DMS 273 treated with DMSO at 0.1 percent for 48 hours (cell line): ENCODE measurements at places on chromosomes 2 and 18.

DNA sequence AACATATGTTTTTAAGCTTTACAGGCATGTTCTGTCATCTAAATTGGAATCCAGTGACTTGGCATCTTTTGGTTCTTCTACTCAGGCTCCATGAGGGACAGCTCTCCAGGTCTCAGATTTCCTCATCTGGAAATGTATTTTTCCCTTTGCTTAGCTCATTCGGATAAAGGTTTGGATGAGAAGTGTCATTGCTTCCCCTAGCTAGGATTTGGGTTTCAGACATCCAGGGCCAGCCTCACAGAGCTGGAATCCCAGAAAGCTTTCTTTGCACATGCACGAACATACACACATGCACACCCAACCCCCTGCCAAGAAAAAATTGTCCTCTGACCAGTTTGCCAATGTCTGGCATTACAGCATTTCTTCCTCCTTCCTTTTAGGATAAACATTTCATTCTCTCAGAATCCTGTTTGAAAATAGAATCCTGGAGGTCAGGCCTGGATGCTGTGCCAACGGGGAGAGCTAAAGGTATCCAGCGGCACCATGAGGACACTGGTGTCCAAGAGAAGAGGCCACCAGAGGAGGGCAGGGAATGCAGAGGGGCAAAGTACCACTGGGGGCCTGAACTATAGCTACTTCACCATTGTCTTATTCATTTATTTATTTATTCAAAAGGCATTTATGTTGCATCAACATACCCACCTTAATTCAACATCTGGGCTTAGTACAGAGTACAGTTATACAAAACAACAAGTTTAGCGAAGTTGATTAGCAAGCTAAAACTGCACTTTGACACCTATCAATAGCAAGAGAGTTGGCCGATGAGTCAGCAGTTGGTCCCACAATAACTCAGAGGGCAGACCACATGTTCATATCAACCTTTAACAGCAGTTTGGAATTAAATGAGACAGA lies 97.9 kb upstream of the ATL2 start:
- no peak for DNase-seq

GRCh38 chr2:231923010-231923344 lies 3.2 kb downstream of the NPPC start:
- no peak for DNase-seq

- no peak for DNase-seq
These were observed 25.7 kb downstream of the MDH1 start for GRCh38 chr2:63614448-63614968.

- no peak for DNase-seq
These were observed 3.6 kb upstream of the TFCP2L1 start for GRCh38 chr2:121288454-121289231.

DNA sequence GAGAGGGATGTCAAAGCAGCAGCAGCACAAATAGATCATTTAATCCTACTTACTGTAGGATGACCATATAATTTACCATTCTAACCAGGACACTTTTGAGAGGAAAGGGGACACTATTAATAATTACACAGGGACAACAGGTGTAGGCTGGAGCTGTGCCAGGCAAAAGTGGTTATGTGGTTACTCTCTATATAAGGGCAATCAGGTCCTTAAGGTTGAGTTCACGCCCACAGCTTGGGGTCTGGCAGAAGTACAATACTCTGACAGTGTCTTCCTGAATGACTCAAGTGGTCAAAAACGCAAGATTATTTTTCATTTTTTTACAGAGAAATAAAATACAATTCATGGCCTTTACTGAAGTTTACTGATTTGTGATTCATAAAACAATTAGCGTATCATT lies 2.8 kb downstream of the PREPL start:
- DNase-seq, result no peak

DNA sequence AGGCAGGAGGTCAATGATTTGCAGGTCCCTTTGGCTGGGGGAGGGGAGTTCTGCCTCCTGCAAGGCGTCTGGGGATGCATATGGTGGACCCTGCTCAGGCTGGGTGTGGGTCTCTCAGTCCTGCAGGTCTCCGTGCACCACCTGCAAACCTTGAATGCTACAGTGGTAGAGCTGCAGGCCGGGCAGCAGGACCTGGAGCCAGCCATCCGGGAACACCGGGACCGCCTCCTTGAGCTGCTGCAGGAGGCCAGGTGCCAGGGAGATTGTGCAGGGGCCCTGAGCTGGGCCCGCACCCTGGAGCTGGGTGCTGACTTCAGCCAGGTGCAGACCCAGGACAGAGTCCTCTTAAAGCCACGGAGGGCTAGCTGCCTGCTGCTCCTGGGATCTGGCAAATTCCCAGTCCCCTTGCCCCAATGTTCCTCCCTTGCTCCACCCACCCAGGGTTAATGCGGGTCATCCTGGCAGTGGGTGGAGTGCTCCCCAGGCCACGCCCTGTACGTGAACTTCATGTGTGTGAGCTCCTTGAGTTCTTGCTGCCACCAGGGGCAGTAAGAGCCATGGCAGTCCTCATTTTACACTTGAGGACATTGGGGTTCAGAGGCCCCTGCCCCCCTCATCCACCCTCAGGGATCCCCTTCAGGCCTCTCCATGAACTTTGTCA lies 3.1 kb downstream of the PROM2 start:
- DNase-seq, result no peak

- no peak for DNase-seq
These were observed 51.8 kb downstream of the LDLRAD4 start for GRCh38 chr18:13270279-13270855.

DNA sequence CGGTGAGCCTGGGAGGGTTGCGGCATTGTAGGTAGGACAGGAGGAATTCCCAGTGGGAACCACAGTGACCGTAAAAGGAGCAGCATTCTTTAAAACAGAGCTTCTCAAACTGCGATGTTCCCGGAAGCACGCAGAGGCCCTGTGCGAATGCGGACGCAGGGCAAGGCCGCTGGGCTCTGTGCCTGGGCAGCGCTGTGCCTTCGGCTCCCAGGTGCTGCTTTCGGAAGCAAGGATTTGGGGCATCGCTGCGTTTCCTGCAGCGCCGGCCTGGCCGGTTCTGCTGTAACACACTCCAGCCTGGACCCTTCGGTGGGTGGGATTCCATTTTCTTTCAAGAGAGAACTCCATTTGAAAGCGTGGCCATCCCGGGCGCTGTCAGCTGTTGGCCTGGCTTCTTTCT lies 118.6 kb downstream of the PTGR3 start:
- DNase-seq, result no peak

DNA sequence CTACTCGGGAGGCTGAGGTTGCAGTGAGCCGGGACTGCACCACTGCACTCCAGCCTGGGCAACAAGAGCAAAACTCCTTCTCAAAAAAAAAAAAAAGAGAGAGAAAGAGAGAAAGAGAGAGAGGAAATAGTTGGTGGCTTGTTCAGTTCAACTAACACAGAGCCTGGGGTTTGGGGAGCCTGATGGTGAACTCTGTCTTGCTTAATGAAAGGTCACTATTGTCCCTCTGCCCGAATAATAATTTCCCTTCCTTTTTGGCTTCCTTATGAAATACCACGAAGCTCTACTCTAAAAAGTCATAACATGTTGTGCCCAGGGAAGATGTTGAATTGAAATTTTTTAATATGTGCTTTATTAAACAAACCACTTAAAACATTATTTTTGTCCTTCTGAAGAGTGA lies 17.3 kb downstream of the BCL2 start:
- DNase-seq, result no peak

DNA sequence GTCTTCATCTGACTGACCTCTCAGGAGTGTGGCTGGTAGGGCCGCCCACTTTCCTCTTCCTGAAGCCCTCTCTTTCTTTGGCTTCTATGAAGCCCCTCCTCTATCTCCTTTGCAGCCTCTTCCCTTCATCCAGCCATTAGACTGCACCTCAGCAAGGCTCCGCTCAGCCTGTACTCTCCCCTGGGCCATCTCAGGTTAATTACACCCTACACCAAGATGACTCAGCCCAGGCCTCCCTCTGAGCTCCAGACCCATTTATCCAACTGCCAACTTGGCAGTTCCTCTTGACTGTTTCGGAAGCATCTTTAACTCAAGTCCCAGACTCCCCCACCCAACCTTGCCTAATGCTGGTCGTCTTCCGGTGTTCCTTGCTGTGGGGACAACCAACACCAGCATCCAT lies 5.8 kb upstream of the WNT6 start:
- DNase-seq, result no peak

DNA sequence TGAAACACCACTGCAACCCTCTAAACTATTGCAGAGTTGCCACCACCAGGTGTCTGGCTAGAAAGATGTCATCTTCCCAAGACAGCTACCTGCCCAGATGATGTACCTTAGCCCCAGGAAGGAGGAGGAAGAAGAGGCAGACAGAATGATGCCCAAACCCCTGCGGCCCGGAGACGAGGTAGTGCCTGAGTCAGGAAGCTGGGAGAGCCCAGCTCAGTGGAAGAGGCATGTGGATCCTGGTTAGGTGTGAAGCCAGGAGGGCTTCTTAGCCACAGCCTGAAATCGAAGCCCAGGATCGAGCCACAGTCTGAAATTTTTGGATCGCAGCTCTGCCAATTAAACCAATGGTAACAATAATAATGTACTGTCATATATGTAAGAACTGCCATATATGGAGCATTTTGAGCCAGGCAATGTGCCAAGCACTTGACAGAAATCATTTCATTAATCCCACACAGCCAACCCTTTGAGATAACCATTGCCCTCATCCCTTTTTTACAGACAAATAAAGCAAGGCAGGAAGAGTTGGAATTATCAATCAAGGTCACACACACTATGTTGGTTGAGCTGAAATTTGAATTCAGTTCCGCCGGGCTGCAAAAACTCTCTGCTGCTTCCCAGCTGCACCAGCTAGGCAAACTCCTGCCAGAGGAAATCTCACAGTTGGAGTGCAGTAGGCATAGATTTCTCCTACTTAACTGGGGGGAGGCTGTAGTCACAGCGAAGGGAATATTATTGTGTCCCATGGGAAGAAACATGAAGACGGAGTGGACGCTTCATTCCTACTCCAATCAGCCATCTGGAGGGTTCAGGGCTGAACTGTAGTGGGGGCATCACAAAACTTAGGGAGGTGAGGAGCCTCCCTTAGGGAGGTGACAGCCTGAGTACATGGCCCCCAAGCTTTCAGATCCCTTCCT lies 19.4 kb upstream of the CYP1B1 start:
- DNase-seq, result no peak

GRCh38 chr18:32598144-32598543 lies 127.5 kb upstream of the GAREM1 start:
- no peak for DNase-seq

- no peak for DNase-seq
These were observed 57.8 kb upstream of the HS6ST1 start for GRCh38 chr2:128376241-128377041.

DNA sequence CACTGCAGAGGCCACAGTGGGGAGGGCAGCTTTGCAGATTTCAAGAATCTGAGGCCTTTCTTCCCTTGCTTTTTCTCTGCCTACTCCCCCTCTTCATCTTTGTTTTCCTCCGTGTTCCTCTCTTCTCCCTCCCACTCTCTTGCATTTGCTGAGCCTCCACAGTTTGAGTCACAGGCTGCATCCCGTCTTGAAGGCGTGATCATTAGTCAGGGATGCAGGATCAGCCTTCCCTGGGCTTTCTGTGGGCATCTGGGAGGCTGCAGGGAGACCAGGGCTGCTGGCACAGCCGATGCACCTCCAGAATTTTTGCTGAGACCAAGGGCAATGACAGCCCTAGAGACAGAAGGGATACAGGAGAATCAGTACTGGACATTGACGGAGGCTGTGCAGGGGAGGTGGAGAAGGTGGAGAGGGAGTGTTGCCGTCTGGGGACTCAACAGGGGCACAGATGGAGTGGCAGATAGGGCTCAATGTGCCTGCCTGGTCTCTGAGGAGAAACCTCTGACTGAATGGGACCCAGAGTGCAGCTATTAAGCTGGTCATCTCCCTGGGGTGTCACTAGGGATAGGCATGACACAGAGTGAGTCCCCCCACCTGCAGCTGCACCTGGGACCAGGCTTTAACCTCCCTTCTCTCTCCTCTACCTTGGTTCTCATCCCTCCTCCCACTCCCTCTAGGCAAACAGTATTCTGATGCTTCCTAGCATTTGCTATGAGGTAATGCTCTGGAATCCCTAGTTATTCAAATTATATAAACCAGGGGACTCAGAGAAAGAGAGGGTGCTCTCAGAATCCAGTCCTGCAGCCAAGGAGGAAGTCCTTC lies 29.0 kb upstream of the DNAJC27 start:
- DNase-seq, result no peak

DNA sequence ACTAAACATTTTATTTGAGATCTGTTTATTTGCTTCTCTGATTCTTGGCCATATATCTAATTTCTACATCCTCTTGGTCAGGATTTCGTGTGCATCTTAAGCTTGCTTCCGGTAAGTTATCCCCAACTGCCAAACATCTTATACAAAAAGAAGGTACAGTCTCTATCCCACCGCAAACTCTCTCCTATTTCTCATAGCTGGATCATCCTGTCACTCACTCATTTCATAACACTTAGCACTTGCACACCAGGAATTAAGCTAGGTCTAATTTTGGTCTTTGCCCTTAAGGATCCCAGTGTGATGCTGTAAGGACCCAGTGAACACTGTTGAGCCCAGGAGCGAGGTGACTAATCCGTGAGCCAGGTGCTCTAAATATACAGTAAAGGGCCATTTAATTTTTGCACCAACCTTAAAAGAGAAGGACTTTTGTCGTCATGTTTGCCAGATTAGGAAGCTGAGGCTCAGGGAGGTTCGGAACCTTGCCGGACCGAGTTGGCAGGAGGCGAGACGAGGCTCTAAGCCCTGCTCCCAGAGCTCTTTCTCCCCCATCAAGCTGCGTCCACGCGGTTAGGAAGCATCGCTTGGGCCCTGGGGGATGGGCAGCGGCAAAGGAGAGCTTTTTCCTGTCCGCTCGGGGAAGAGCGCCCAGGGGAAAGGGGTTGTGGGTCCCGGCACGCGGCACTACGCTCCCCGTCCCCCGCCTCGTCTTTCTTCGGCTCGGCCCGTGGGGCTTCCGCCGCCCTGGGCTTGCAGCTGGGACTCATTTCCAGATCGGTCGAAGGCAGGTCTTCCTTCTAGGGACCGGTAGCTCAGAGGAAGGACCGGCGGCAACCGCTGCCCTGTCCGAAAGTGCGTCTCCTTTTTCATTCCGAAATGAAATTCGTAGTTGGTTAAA lies 4.1 kb upstream of the ITPRIPL1 start:
- no peak for DNase-seq
